GM23248 (cell line): ENCODE measurements at places on chromosomes 2 and 18. TPM values are rescaled to one million over a fixed set of nuclear protein-coding genes. Genes with fewer than 3 reads are reported as not detected.

DNA sequence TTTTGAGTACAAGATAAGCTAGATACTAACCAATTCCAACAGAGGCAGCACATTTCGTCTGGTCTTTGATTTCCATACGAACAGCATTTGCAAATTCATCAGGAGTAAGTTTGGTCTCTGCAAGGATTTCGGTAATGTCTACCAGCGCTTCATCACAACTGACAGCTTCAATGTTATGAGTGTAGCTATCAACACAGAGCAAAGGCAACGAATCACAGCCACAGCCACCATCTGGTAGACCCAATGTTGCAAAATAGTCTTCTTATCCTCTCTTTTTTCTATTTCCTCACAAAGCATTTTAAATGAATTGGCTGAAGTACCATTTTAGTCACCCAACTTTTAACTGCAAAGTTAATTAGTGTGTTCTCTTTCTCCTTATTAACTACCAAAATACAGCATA is 68.3 kb downstream of the REV1 start:
- peaks cover 44% of the 10 kb centered on the region for H3K36me3 ChIP-seq
- no peaks in the 10 kb centered on the region for H3K27me3 ChIP-seq
- peak; percentile 70 for DNase-seq
- H3K27ac ChIP-seq: peak overlapping the region; percentile 66
- H3K4me1 ChIP-seq: peaks cover 34% of the 10 kb centered on the region

- no peaks in the 10 kb centered on the region for H3K36me3 ChIP-seq
- H3K27me3 ChIP-seq: no peaks in the 10 kb centered on the region
- no peak for DNase-seq
- no peaks in the 10 kb centered on the region for H3K4me1 ChIP-seq
- no peak overlapping the region for H3K27ac ChIP-seq
Observed at GRCh38 chr18:72630991-72631390, 86.8 kb upstream of the CBLN2 start.

The DNER gene
- polyA plus RNA-seq: 0.16 and 0.39 TPM in 2 replicates

GRCh38 chr18:51361130-51361860 is 163.8 kb upstream of the MEX3C start:
- no peaks in the 10 kb centered on the region for H3K27me3 ChIP-seq
- H3K36me3 ChIP-seq: no peaks in the 10 kb centered on the region
- H3K4me3 ChIP-seq: no peak overlapping the region

DNA sequence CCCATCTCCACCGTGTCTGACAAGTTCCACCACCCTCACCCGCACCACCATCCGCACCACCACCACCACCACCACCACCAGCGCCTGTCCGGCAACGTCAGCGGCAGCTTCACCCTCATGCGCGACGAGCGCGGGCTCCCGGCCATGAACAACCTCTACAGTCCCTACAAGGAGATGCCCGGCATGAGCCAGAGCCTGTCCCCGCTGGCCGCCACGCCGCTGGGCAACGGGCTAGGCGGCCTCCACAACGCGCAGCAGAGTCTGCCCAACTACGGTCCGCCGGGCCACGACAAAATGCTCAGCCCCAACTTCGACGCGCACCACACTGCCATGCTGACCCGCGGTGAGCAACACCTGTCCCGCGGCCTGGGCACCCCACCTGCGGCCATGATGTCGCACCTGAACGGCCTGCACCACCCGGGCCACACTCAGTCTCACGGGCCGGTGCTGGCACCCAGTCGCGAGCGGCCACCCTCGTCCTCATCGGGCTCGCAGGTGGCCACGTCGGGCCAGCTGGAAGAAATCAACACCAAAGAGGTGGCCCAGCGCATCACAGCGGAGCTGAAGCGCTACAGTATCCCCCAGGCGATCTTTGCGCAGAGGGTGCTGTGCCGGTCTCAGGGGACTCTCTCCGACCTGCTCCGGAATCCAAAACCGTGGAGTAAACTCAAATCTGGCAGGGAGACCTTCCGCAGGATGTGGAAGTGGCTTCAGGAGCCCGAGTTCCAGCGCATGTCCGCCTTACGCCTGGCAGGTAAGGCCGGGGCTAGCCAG is 1.2 kb downstream of the ONECUT2 start:
- DNase-seq: no peak
- H3K4me1 ChIP-seq: peaks cover 6% of the 10 kb centered on the region
- no peak overlapping the region for H3K27ac ChIP-seq
- H3K27me3 ChIP-seq: peaks cover 87% of the 10 kb centered on the region

- H3K4me3 ChIP-seq: no peak overlapping the region
- no peak overlapping the region for H3K27ac ChIP-seq
- no peaks in the 10 kb centered on the region for H3K4me1 ChIP-seq
- 0 out of 2 replicates have a peak, but pooled peaks cover 3% of the 10 kb centered on the region for H3K27me3 ChIP-seq
Observed at GRCh38 chr2:60855989-60856669, 25.2 kb upstream of the REL start.

DNA sequence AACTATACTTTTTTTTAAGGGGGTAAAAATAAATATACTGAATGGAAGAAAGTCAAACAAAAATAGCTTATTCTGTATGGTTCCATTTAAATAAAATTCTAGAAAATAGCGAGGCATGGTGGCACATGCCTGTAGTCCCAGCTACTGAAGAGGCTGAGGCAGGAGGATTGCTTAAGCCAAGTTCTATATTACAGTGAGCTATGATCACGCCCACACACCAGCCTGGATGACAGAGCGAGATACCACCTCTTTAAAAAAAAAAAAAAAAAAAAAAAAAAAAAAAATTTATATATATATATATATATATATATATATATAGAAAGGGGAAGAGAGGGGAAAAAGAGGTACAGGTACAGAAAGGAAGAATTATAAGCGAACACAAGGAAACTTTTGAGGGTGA is 77.7 kb downstream of the MEMO1 start:
- H3K36me3 ChIP-seq: no peaks in the 10 kb centered on the region; the same call in 1 of the 2 replicates
- no peaks in the 10 kb centered on the region for H3K27me3 ChIP-seq
- no peak overlapping the region for H3K4me3 ChIP-seq
- H3K4me1 ChIP-seq: peaks cover 9% of the 10 kb centered on the region; the same call in 1 of the 2 replicates
- no peak overlapping the region for H3K27ac ChIP-seq

DNA sequence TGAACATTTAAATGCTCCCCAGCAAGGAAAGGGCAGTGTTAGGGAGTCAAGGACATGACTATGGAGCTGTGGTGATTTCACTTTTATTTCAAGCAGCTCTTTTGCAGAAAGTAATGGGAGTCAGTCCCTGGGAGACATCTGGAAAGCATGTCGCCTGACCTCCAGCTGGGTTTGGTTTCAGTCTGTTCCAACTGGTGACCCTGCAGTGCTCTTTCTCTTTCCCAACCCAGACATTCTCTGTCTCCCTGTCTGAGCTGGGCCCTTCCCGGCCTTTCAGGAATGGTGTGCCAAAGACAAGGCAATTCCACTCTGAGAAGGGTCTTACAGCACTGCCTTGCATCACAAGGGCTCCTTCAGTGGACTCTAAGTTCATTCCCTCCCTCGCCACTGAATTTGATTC is 323.2 kb downstream of the OSR1 start:
- no peaks in the 10 kb centered on the region for H3K36me3 ChIP-seq
- H3K27me3 ChIP-seq: no peaks in the 10 kb centered on the region
- H3K4me1 ChIP-seq: peaks cover 43% of the 10 kb centered on the region
- DNase-seq: peak; percentile 50
- no peak overlapping the region for H3K27ac ChIP-seq

The PRKAG3 gene
- not detected in 2 replicates for polyA plus RNA-seq

The ZNF385B gene
- 0.30 TPM in 1 of 2 replicates, not detected in the other for polyA plus RNA-seq

The UGT1A3 gene
- not detected in 2 replicates for polyA plus RNA-seq

DNA sequence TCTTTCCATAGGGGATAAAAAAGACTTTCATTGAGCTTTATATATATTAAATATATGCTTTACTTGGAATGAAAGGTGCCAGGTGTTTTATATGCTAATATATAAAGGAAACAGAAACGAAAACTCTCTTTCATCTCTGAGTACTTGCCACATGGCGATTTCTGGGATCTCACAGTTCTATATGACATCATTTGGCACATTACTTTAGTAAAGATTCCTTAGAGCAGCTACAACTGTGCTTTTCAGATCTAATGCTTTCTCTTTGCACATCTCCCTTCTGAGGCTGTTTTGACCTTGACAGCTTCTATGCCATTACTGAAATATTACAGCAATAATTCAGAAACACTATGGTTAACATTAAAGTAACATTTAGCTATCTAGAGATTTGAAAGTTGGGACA is 1082.9 kb upstream of the CDH2 start:
- H3K4me1 ChIP-seq: no peaks in the 10 kb centered on the region
- H3K4me3 ChIP-seq: no peak overlapping the region
- DNase-seq: peak; percentile 35
- no peak overlapping the region for H3K27ac ChIP-seq
- H3K27me3 ChIP-seq: no peaks in the 10 kb centered on the region
- no peaks in the 10 kb centered on the region for H3K36me3 ChIP-seq

The RNF152 gene
- polyA plus RNA-seq: 1.9 and 2.3 TPM in 2 replicates

- no peak for DNase-seq
- no peaks in the 10 kb centered on the region for H3K36me3 ChIP-seq
- H3K27ac ChIP-seq: no peak overlapping the region
- H3K27me3 ChIP-seq: no peaks in the 10 kb centered on the region
Observed at GRCh38 chr18:77145364-77145901, 12.8 kb upstream of the MBP start.

The GRB14 gene
- polyA plus RNA-seq: 0.22 and 0.23 TPM in 2 replicates

DNA sequence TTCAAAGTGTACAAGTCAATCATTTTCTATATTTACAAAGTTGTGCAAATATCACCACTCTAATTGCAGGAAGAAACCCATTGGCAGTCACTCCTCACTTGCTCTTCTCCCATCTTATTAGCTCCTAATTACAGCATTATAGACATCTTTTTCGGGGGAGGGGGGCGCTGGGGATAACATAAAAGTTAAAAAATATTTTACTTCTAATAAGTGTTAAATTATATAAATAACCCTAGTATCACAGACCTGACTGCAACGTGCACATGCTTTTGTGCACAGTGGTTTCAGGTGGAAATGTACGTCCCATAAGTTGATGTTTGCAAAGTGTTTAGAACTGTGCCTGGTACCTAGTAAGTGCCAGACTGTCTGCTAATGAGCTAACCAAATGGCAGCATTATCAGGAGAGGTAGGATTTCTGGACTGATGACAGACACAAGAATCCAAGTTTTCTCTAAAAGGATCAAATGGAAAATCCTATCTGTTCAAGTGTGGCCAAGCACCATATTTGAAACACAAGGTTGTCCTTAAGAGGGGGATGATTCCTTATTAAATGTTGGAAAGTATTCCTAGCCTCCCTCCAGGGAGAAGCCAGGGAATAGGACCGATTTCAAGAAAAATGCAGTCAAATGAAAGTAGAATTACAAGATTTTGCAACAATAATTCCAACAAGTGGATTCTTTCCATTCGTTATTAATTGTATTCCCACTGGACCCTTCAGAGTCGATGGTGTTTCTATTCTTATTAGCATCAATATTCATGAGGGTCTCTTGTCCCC is 70.0 kb downstream of the ACKR3 start:
- DNase-seq: no peak
- H3K27me3 ChIP-seq: no peaks in the 10 kb centered on the region
- H3K4me3 ChIP-seq: no peak overlapping the region
- H3K36me3 ChIP-seq: no peaks in the 10 kb centered on the region

- no peak overlapping the region for H3K27ac ChIP-seq
- H3K4me3 ChIP-seq: no peak overlapping the region
- H3K4me1 ChIP-seq: no peaks in the 10 kb centered on the region
- H3K36me3 ChIP-seq: no peaks in the 10 kb centered on the region
- H3K27me3 ChIP-seq: no peaks in the 10 kb centered on the region
Observed at GRCh38 chr2:153497938-153498629, 19.5 kb upstream of the RPRM start.

The REG3G gene
- polyA plus RNA-seq: not detected in 2 replicates

DNA sequence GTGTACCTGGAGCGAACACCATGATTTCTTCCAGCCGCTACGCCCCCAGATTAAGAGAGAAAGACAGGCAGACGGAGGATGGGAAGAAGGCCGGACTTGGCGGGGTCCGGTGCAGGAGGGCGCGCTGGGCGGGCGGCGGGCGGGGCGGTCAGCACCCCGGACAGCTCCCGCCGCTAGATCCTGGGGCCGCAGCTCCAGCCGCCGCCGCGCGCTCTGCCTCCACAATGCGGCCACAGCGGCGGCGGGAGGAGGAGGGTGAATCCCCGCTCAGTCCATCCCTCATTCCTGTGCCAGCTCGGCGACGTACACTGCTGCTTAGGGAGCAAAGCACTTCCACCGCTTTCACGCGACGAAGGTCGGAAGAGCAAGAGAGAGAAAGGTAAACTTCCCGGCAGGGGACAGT is at the start of gene AKAIN1:
TSS of gene AKAIN1 (minus strand) at position 226 of the 403 bp plus-strand sequence. CDS start at position 22, 204 bp downstream.
- H3K4me3 ChIP-seq: no peak within 1 kb of the TSS
- peak; percentile 65 for DNase-seq
- no peak within 1 kb of the TSS for H3K27ac ChIP-seq
- no peaks in the 10 kb centered on the region for H3K36me3 ChIP-seq
- H3K27me3 ChIP-seq: peaks cover 7% of the 10 kb centered on the region
- no peaks in the 10 kb centered on the region for H3K4me1 ChIP-seq

DNA sequence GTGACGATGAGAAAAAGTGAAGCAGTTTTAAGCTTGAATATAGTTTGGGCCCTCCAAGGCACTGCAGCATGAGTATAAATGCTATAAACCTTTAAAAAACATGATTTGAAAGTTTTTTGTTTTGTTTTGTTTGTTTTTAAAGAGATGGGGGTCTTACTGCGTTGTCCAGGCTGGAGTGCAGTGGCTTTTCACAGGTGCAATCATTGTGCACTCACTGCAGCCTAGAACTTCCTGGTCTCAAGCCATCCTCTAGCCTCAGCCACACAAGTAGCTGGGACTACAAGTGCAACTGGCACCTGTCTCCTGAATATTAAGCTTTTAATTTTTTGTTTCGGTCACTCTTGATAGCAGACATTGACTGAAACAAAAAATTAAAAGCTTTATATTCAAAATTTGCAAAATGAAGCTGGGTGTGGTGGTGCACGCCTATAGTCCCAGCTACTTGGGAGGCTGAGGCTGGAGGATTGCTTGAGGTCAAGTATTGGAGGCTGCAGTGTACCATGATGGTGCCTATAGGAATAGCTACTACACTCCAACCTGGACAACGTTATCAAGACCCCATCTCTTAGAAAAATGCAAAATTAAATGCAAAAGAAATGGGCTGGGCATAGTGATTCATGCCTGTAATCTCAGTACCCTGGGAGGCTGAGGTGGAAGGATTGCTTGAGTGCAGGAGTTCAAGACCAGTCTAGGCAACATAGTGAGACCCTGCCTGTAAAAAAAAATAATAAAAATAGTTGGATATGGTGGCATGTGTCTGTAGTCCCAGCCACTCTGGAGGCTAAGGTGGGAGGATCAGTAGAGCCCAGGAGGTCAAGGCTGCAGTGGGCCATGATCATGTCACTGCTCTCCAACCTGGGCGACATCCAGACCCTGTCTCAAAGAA is 15.0 kb downstream of the FZD5 start:
- no peaks in the 10 kb centered on the region for H3K27me3 ChIP-seq
- no peak for DNase-seq
- no peak overlapping the region for H3K27ac ChIP-seq
- H3K4me3 ChIP-seq: no peak overlapping the region
- H3K4me1 ChIP-seq: no peaks in the 10 kb centered on the region
- H3K36me3 ChIP-seq: no peaks in the 10 kb centered on the region

The SMAD2 gene
- polyA plus RNA-seq: 52.4 and 54.1 TPM in 2 replicates

The CCDC141 gene
- polyA plus RNA-seq: 0.15 TPM in 1 of 2 replicates, not detected in the other

GRCh38 chr2:172439911-172440310 is 12.5 kb downstream of the ITGA6 start:
- H3K27ac ChIP-seq: no peak overlapping the region
- no peak for DNase-seq
- peaks cover 45% of the 10 kb centered on the region for H3K4me1 ChIP-seq

The DSC3 gene
- not detected in 2 replicates for polyA plus RNA-seq
